ENCODE measurements at places on chromosomes 2 and 18.

DNA sequence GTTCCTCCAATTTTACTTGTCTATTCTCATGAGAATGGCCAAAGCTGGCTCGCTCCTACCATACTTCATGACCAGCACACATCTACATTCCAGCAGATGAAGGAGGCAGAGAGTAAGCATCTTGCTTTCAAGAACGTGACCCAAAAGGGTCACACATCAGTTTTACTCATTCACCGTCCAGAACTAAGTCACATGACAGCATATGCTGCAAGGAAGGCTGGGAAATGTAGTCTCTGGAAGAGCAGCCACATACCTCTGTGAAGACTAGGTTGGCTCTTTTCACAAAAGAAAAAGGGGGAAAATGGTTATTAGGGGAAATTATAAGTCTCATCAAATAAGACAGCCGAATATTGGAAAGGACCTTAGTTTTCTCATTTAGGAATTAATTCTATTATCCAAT is 835.3 kb downstream of the EPHA4 start:
- DNase-seq = no peak

GRCh38 chr2:59804732-59805131 is 748.7 kb downstream of the BCL11A start:
- no peak for DNase-seq

GRCh38 chr18:60965856-60966255 is 367.4 kb upstream of the CDH20 start:
- no peak for DNase-seq

DNA sequence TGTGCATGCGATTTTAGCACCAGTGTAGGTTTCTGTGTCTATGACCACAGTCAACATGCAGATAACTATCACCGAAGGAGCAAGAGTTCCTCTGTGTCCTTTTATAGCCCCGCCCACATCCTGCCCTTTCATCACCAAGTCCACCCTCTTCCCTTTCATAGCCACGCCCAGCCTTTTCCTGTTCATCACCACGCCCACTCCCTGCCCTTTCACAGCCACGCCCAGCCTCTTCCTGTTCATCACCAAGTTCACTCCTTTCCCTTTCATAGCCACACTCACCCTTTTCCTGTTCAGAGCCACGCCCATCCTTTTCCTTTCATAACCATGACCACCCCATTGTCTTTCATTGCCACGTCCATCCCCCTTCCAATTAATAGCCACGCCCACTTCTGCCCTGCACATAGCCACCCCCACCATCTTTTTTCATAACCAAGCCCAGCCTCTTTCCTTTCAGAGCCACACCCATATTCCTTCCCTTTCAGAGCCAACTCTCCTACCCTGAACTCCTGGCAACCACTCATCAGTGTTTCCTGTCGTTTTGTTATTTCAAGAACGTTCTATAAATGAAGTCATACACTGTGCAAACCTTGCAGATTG is 273.9 kb downstream of the MYT1L start:
- no peak for DNase-seq

DNA sequence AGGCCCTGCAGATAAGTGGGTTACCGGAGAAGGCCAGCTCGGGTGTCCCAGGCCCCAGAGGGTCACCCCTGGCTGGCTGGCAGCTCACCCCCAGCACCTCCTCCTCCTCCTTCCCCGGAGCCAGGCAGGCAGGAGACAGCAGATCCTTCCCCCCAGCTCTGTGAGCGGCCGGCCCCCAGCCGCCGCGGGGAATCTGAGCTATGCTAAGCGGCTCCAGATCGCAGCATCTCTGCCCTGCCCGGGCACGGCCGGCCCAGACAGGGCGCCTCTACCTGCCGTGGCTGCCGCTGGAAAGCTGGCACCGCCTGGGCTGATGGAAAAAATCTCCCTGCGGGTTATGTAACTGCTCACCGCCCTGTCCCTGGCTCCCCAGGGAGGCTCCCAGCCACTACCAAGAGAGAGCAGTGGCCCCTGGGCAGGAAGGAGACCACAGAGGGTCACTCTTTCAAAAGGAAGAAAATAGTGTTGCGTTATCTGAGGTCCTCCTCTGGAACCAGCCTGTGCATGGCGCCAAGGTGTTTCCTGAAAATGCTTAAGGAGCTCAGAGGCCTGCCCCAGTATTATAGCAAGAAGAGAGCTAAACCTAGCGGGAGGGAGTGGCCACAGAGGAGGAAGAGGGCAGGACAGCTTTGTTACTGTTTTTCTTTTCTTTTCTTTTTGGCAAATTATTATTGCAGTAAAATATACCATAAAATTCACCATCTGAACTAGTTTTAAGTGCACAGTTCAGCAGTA is 179.0 kb downstream of the SMAD7 start:
- DNase-seq = no peak

DNA sequence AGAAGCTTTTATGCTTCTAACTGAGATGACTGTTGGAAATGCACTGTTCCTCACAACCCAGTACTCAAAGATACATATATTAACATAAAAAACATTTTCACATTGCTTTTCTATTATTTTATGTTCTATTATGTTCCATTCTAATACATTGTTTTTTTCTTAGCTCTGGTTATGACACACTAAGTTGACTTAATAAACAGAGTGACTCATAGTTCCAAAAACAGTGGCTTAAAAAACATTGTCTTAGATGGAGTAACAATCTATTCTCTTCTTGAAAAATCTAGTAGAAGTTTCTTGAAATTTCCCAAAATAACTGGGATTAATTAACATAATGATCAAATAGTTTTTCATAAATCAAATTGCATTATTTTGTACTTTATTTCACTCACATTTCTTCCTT is 328.2 kb upstream of the LRATD1 start:
- no peak for DNase-seq

All from hypothalamus (tissue), 51 donors.